ENCODE measurements at places on chromosomes 3 and 15.

DNA sequence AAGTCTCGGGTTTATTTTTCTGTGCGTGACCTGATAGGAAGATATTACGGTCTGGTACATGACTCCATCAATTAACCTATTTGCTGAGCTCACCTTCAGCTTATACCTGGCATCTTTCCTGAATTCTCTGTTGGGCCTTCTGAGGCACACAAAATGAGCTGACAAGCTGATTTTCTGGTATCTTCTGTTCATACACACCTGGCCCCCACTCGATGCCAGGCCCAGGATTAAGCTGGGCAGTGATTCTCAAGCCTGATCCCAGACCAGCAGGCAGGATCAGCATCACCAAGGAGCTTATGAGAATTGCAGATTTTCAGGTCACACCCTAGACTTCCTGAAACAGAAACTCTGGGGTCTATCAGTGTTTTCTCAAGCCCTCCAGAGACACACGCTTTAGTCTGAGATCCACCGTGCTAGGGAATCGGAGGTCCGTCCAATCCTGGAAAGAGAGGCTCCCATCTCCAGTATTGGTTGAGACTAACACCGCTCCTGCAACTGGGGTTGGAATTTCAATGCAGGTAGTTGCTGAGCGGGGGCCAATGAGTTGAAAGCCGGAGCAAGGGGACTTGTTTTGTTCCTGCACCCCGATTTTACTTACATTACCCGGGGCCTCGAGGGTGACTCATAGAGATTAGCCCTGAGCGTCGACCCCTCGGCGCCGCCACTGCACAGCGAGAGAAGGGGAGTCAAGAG lies 636 bp upstream of the EIF1B start:
- no peak for DNase-seq

DNA sequence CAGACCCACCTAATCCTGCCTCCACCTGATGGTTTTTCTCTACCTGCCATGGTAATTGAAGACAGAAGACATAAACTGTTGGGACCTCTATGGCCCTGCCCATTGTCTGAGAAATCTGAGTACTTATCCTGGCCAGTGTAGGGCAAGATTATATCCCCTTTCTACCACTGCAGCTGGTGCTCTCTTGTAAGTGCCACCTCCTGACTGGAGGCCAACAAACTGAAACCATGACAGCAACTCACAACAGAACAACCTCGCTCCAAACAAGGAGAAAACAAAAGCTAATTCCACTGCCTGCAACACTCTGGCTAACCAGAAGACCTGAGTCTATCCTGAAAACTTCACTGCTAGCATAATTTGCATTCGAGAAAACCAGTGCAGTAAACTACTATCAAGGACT lies 82.9 kb downstream of the CLDN1 start:
- DNase-seq = no peak

DNA sequence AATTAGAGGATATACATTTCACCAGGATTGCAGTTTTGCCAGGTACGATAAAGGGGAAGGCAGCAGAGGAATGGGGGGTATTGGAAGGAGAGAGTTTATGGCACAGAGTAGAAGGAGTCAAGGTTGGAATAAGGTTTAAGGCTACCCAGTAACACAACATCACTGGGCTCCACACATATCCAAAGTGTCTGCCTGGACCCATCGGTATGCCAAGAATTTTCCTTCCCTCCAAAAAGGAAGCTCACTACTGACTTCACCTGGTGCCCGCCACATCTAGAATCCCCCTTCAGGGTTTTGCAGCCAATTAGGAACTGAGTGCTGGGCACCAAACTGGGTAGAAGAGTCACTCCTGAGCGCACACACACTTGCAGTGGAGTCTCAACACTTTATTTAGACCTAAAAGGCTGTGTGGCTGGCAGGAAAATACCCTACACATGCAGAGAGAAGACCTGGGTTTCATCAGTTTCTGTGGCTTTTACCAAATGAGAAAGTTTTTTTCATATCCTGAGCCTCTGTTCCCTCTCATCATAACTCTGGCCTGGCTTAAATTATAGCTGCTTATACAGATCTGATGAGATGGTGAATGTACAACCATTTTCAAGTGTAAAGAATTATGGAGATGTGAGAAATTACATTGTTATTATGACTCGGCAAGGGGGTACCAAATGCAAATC lies 190.8 kb upstream of the LPP start:
- no peak for DNase-seq

- DNase-seq = no peak
Observed at GRCh38 chr3:134647902-134648760, 2.7 kb downstream of the KY start.

Measured in COLO829 (cell line).